Activated T-helper 2 cell treated with anti-CD3 and anti-CD28 coated beads, Interferon-gamma antibody, Interleukin-2, Interleukin-4, amounts not matched to agents 10 μg/mL and 5 μg/mL and 100 μg/mL, durations not matched to agents 14 hours and 24 hours and 36 hours (primary cell): ENCODE measurements at places on chromosomes 13 and 19. TPM values are rescaled to one million over a fixed set of nuclear protein-coding genes. Genes with fewer than 3 reads are reported as not detected.

- DNase-seq: no peak
- peaks cover 9% of the 10 kb centered on the region for H3K4me1 ChIP-seq
Observed at GRCh38 chr19:2187159-2187558, 23.4 kb downstream of the DOT1L start.

DNA sequence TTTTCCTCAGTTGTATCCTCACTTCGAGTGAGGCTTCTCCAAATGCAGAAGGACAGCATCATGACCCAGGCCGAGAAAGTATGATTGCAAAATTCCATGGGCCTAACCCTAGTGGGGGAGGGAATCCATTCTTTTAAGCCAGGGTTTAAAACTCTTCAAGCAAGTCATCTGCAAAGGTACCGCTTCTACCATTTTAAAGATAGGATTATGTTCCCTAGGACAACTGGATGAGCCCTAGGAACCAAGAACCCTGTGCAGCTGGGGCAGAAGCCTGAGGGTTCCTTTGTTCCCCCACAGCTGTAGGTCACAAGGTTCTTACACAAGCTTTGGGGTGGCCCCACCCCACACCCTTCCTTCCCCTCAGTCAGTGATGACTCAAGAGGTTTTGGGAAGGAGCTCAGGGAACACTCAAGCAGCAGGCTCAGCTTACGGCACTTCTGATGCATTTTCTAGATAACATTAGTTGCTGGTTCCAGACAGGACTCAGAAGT lies 13.5 kb downstream of the ARL11 start:
- H3K27ac ChIP-seq: no peak overlapping the region
- H3K36me3 ChIP-seq: no peaks in the 10 kb centered on the region
- H3K4me1 ChIP-seq: peaks cover 5% of the 10 kb centered on the region
- H3K4me3 ChIP-seq: no peak overlapping the region
- H3K27me3 ChIP-seq: no peaks in the 10 kb centered on the region

Gene LGALS14
- not detected in 2 replicates for total RNA-seq

- DNase-seq: peak; percentile 26
- H3K4me3 ChIP-seq: peak overlapping the region; percentile 97
- H3K4me1 ChIP-seq: peaks cover 18% of the 10 kb centered on the region
- no peaks in the 10 kb centered on the region for H3K27me3 ChIP-seq
- peak overlapping the region; percentile 96 for H3K27ac ChIP-seq
Observed at GRCh38 chr19:40424637-40425449, 949 bp downstream of the SERTAD1 start.

GRCh38 chr13:29594303-29594709 lies 1.2 kb downstream of the SLC7A1 start:
- no peaks in the 10 kb centered on the region for H3K27me3 ChIP-seq
- peaks cover 43% of the 10 kb centered on the region for H3K36me3 ChIP-seq
- H3K27ac ChIP-seq: peak overlapping the region; percentile 95
- H3K4me3 ChIP-seq: peak overlapping the region; percentile 90
- peak; percentile 36 for DNase-seq
- H3K4me1 ChIP-seq: peaks cover 47% of the 10 kb centered on the region

DNA sequence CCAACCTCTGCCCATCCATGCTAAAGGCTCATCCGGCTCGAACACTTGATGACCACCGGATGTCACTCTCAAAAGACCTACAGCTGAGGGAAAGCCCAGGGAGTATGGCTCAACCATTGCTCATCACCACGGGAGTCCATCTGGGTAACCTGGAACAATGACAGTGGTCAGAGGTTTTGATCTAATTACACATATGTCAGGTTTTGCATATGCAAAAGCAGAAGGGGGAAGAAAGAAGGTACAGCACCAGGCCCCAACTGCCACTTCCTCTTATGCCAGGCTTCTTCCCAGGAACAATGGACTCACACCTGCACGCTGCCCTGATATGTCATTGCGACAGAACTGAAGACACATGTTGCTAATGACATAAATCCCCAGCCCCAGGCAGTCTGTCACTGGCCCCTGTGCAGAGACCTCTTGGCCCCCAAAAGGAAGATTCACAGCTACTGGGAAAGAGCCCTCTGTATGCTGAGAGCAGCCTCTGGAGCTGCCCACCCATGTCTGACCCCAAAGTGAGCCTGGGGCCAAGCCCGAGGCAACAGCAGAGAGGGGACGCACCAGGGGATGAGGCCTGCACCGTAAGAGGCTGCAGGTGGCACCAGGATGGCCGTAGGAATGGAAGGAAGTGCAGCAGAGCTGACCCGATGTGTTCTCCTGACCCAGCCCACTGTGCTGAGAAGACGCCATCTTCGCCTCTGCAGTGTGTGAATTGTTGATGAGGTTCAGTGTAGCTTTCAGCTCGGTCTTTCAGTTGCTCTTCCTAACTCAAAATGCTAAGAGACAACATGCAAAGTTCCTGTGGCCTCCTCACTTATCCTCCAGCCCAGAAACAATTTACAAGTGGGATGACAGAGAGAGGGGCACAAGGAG lies 26.3 kb downstream of the EPS15L1 start:
- no peak overlapping the region for H3K27ac ChIP-seq
- H3K27me3 ChIP-seq: no peaks in the 10 kb centered on the region
- H3K36me3 ChIP-seq: peaks cover 23% of the 10 kb centered on the region

DNA sequence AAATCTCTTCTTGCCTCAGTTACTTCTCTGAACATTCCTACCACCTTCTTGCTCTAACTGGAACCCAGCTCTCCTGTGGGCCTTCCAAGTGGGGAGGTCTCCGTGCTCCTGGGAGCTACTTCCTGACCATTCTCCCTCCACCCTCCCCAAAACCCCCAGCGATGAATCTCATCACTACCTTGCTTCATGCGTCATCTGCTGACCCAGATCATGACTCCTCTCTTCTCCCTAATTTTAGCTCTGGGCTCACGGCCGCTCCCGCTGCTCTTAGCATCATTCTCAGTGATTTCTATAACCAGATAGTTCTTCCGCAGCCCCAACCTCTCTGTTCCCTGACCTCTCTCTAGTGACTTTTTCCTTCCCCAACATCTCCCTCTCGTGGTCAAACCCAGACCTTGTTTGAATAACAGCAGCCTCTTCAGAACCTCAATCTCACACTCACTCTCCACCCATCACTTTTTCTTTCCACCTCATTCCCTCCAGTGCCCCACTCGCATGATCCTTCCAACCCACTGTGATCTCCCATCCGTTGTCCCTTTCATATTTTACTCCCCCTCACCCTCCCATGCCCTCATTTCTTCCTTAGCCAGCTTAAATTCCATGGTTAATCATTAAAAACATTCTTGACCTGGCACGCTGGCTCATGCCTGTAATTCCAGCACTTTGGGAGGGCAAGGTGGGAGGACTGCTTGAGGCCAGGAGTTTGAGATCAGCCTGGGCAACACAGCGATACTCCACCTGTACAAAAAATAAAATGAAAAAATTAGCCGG lies 21.8 kb downstream of the MRPS12 start:
- peaks cover 11% of the 10 kb centered on the region for H3K4me1 ChIP-seq
- DNase-seq: peak; percentile 40

Gene ZNF211
- total RNA-seq: 9.6 and 10.6 TPM in 2 replicates

GRCh38 chr19:42249149-42249750 lies 5.7 kb downstream of the ERF start:
- H3K27ac ChIP-seq: no peak overlapping the region
- H3K27me3 ChIP-seq: no peaks in the 10 kb centered on the region
- H3K36me3 ChIP-seq: peaks cover 15% of the 10 kb centered on the region
- DNase-seq: no peak

- no peak for DNase-seq
- no peaks in the 10 kb centered on the region for H3K36me3 ChIP-seq
- H3K4me3 ChIP-seq: no peak overlapping the region
Observed at GRCh38 chr19:35043906-35044305, 2.4 kb downstream of the HPN start.

Gene ZNF329
- 2.0 and 2.1 TPM in 2 replicates for total RNA-seq

GRCh38 chr19:50518091-50519005 lies 4.6 kb upstream of the ASPDH start:
- no peak for DNase-seq
- no peak overlapping the region for H3K4me3 ChIP-seq
- H3K27me3 ChIP-seq: no peaks in the 10 kb centered on the region
- H3K4me1 ChIP-seq: no peaks in the 10 kb centered on the region

GRCh38 chr13:63408331-63409189 lies 1992.9 kb upstream of the PCDH20 start:
- H3K27ac ChIP-seq: no peak overlapping the region
- no peak for DNase-seq
- no peaks in the 10 kb centered on the region for H3K27me3 ChIP-seq
- H3K4me1 ChIP-seq: no peaks in the 10 kb centered on the region

Gene ERICH4
- total RNA-seq: not detected in 2 replicates

DNA sequence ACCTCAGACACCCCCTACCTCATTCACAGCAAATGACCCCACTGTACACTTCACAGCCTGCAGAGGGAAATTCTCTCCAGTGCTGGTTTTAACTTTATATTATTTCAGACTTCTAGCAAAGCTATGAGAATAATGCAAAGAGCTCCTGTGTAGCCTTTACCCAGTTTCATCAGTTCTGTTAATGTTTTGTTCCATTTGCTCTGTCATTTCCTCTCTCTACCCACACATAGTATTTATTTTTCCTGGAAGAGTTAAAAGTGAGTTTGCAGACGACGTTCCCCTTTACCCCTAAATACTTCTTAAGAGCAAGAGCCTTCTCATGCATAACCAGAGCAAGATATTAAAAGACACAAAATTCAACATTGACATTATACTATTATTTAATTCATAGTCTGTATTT lies 49.9 kb upstream of the ADGRE1 start:
- H3K36me3 ChIP-seq: peaks cover 52% of the 10 kb centered on the region
- H3K4me3 ChIP-seq: no peak overlapping the region
- no peak for DNase-seq
- H3K4me1 ChIP-seq: peaks cover 18% of the 10 kb centered on the region
- H3K27ac ChIP-seq: peak overlapping the region; percentile 70

Gene KEAP1
- 75.2 and 76.1 TPM in 2 replicates for total RNA-seq

Gene CACNG7
- total RNA-seq: not detected in 2 replicates

Gene KIR2DL4
- not detected in 2 replicates for total RNA-seq

DNA sequence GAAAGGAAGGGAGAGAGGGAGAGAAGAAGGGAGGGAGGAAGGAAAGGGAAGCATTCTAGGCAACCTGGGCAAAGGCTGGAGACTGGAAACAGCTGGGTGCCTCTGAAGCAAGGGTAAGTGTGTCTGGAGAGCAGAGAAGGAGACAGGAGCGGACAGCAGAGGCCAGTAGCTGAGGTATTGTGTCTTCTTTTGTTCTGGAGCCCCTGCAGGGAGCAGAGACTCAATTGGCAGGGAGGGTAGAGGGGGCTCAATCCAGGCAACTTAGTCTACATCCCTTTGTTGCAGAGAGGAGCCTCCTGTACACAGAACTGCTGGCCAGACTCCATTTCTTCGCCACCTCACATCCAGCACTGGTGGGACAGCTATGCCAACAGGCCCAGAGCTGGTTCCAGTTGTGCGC lies 53.2 kb downstream of the NWD1 start:
- no peaks in the 10 kb centered on the region for H3K36me3 ChIP-seq
- peaks cover 9% of the 10 kb centered on the region for H3K27me3 ChIP-seq
- H3K4me1 ChIP-seq: no peaks in the 10 kb centered on the region
- no peak overlapping the region for H3K27ac ChIP-seq
- DNase-seq: no peak
- no peak overlapping the region for H3K4me3 ChIP-seq

GRCh38 chr13:49308921-49309408 lies 61.2 kb downstream of the CDADC1 start:
- H3K4me3 ChIP-seq: no peak overlapping the region
- DNase-seq: no peak
- H3K36me3 ChIP-seq: no peaks in the 10 kb centered on the region

Gene HPN
- 0.07 and 0.11 TPM in 2 replicates for total RNA-seq

GRCh38 chr13:32905063-32905863 lies 111.0 kb upstream of the KL start:
- peak overlapping the region; percentile 71 for H3K4me3 ChIP-seq
- DNase-seq: peak; percentile 26
- peak overlapping the region; percentile 86 for H3K27ac ChIP-seq
- H3K27me3 ChIP-seq: peaks cover 5% of the 10 kb centered on the region
- H3K4me1 ChIP-seq: peaks cover 35% of the 10 kb centered on the region

GRCh38 chr13:76982061-76982460 lies 9.8 kb upstream of the CLN5 start:
- no peak for DNase-seq
- peaks cover 47% of the 10 kb centered on the region for H3K27me3 ChIP-seq

GRCh38 chr13:108220041-108220440 lies 1.8 kb downstream of the ABHD13 start:
- no peak overlapping the region for H3K27ac ChIP-seq
- DNase-seq: no peak

DNA sequence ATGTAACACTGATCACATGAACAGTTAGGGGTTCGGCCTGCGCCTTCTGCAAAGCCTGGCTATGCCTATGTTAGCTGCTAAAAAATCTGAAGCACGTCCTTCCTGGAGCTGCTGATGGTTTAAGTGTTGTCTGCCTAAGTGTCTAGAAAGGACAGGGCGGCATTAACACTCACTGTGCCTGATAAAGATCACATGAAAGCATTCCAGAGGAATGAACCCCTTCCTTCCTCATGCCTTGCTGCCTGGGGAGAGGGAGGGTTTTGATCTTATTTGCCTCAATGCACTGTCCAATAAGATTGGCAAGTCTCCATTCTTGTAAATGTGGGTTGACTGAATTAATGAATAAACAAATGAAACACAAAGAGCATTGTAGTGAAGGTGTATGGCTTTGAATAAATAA lies 5.2 kb downstream of the DOCK9 start:
- H3K27me3 ChIP-seq: no peaks in the 10 kb centered on the region
- no peak overlapping the region for H3K4me3 ChIP-seq
- no peak for DNase-seq
- H3K27ac ChIP-seq: no peak overlapping the region
- no peaks in the 10 kb centered on the region for H3K36me3 ChIP-seq

DNA sequence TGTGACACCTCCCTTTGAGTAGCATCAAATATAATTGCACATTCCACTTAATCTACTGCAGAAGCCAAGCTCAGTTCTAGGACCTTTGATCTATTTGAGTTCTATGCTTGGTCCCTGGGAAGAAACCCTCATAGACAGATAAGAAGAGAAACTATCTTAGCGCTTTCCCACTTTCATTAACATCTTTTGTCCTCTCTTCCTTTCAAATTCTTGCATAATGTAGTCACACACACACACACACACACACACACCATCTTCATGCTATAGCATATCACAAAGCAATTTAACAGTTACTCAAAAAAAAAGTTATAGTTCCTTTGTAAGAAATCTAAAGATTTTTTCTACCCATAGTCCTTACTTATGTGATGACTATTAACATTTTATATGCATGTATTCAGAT lies 735.9 kb upstream of the PCDH9 start:
- DNase-seq: no peak
- H3K4me3 ChIP-seq: no peak overlapping the region
- H3K36me3 ChIP-seq: no peaks in the 10 kb centered on the region
- no peak overlapping the region for H3K27ac ChIP-seq

DNA sequence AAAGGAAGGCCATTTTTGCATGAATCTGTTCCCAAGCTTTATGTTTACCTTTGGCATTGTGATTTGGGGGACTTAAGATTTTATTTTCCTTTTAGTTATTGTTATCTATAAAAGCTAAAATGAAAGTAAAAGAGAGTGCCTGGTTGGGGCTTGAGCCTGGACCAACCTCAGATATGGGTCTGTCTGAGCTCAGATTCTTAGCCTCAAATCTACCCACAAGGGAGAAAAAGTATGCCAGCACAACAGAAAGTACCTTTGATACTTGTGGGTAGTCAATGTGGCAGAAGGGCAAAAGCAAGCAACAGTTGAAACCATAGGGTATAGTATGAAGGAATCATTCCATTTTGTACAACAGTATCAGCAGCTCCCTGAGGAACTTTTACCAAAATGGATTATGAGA lies 26.6 kb upstream of the KBTBD6 start:
- no peak overlapping the region for H3K4me3 ChIP-seq
- no peaks in the 10 kb centered on the region for H3K27me3 ChIP-seq
- DNase-seq: no peak
- H3K36me3 ChIP-seq: no peaks in the 10 kb centered on the region

- H3K27ac ChIP-seq: no peak overlapping the region
- H3K4me3 ChIP-seq: no peak overlapping the region
- H3K4me1 ChIP-seq: no peaks in the 10 kb centered on the region
- H3K36me3 ChIP-seq: no peaks in the 10 kb centered on the region
- no peaks in the 10 kb centered on the region for H3K27me3 ChIP-seq
Observed at GRCh38 chr19:17441241-17442021, 7.0 kb downstream of the TMEM221 start.
